Germinal center (tissue), 1 donor: ENCODE measurements at places on chromosomes 12 and 14.
A peak's percentile ranks its signal among the peaks of the same experiment; 100 is the strongest.

GRCh38 chr12:2190085-2190484, 137.3 kb downstream of the CACNA1C start:
- DNase-seq = no peak

DNA sequence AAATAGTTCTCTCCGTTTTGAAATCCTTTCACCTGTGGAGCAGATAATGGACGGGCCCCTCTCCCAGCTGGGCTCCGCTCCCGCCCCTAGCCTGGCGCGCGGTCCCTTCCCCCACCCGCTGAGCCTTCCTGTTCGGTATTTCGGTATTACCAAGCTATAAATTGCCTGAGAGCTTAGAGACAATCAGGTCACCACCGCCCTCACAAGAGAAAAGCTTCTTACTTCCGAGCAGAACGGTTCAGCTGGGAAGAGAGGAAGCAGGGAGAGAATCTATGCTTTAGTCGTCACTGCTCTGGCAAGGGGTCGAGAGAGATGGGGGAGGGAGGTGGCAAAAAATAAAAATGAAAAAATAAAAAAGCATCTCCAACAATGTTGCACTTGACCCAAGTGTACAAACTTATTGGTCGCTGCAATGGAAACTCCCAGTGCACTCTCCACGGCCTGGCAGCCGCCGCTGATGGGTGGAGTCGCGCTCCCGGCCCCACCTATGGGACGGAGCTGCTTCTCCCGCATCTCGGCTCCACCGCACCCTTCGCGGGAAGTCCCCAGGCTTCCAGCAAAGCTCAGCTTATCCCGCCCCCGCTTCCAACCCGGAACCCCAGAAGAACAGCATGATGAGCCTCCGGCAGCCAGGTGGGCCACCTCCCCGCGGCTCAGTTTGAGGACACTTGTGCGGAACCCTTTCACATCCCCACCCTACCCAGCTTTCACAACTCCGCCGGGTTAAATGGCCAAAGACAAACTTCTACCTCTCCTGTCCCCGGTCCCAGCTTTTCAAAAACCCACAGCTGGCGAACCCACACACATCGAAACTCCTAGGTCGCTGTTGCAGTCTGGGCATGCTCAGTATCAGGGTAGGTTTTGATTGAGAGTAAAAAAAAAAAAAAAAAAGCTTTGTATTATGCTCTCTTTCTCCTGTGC, 832 bp upstream of the SYT1 start:
- DNase-seq = peak; percentile 9

GRCh38 chr14:89325959-89326358, 91.1 kb downstream of the FOXN3 start:
- DNase-seq = no peak

GRCh38 chr14:68208626-68209317, 389.2 kb downstream of the RAD51B start:
- DNase-seq = no peak
